IMR-90 (cell line): ENCODE measurements at places on chromosomes 2 and 18. TPM values are rescaled to one million over a fixed set of nuclear protein-coding genes. Genes with fewer than 3 reads are reported as not detected.

Gene TAF1B
- 19.9 and 26.9 TPM in 2 replicates for total RNA-seq

Gene GCA
- total RNA-seq: 3.6 and 9.7 TPM in 2 replicates

Gene SCYGR1
- total RNA-seq: not detected in 2 replicates

Gene FBLN7
- total RNA-seq: under 0.01 and 0.18 TPM in 2 replicates

Gene DUSP19
- 1.4 and 2.5 TPM in 2 replicates for total RNA-seq

Gene ST6GAL2
- total RNA-seq: not detected in 2 replicates
